ENCODE measurements at places on chromosomes 1 and 21.

- DNase-seq = no peak
Measured at GRCh38 chr1:67584938-67585337, 100.1 kb upstream of the GADD45A start.

GRCh38 chr1:63405987-63406386 lies 38.6 kb downstream of the ALG6 start:
- DNase-seq = no peak

DNA sequence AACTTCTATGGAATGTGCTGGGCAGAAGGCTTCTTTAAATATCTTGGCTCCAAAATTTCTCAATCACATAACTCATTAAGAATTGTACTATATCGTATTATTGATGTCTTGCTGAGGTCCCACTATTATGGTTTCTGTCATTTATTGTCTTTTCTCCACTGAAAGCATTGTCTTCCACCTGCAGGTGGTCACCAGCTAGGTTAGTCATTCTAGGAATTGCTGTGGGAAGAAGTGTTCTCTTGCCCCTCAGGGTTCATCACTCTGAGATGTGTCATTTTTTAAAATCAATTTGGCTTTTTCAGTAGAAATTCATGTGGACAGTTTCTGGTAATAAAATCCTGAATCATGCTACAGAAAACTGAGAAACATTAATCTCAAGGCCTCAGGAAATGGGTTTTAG lies 66.1 kb downstream of the NCAM2 start:
- no peak for DNase-seq

DNA sequence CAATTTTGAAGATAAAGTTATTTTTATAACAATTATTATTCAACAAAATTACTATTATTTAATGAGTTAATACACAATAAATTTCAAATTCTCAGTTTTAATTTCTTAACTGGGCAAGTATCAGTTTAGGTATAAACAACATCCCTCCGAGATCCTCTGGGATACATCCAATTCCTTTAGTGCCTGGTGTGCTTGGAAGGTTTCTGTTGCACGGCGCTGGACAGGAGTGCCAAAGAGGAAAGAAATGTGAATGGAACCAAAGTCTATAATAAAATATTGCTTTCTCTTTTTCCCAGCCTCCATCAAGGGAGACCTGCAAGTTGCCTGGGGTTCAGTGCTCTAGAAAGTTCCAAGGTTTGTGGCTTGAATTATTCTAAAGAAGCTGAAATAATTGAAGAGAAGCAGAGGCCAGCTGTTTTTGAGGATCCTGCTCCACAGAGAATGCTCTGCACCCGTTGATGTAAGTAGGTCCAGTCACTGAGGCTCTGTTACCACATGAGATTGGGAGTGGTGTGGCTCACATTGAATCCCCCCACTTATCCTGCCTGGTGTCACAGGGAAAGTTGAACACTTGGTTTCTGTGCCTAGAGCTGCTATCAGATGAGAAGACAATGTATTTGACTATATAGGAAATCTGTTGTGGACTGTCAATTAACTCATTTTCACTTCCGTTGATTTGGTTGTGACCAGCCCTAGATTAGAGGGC lies 22.8 kb downstream of the DDR2 start:
- DNase-seq = no peak

DNA sequence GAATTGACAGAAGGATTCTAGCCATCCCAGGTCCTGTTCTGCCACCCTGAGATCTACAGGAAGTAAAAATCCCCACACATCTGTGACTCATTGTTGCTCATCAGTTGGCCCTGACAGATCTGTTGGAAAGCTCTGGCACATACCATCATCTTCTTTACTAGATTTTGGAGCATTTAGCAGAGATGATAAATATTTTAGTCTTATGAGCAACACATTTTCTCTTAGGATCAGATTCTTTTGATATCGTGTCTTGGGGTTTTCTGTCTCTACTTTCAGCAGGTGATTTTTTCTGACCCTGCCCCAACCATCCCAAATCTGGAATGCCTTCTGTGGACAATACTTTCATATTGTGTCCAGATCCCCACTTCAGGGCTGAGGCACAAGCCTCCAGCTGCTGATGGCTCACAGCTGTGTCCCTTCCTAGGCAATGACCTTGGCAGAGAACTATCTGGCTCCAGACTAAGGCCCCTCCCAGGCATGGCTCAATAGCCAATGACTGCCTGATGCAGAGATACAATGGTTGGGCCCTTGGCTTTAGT lies 102.8 kb downstream of the GDAP2 start:
- no peak for DNase-seq
